ENCODE measurements at places on chromosomes 16 and 17.

DNA sequence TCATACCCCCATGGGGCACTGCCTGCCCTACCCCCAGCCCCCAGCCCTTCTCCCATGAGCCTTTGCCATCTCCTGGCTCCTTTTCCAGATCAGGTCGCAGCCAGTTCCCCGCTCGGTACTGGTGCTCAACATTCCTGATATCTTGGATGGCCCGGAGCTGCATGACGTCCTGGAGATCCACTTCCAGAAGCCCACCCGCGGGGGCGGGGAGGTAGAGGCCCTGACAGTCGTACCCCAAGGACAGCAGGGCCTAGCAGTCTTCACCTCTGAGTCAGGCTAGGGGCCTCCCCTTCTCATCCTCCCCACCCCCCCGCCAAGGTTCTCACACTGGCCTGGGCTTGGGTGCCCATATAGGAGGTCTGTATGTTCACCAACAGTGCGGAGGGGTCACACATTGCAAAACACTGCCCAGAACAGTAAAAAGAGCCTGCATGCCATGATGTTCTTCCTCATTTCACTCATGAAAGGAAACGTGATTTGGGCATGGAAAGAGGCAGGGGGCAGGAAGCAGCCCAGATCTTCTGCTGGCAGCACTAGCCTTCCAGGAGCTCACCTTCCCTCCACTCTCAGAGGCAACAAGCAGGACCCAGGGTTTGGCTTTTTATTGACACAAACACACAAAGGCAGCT is 7.5 kb downstream of the IFI35 start:
- no peak for DNase-seq

DNA sequence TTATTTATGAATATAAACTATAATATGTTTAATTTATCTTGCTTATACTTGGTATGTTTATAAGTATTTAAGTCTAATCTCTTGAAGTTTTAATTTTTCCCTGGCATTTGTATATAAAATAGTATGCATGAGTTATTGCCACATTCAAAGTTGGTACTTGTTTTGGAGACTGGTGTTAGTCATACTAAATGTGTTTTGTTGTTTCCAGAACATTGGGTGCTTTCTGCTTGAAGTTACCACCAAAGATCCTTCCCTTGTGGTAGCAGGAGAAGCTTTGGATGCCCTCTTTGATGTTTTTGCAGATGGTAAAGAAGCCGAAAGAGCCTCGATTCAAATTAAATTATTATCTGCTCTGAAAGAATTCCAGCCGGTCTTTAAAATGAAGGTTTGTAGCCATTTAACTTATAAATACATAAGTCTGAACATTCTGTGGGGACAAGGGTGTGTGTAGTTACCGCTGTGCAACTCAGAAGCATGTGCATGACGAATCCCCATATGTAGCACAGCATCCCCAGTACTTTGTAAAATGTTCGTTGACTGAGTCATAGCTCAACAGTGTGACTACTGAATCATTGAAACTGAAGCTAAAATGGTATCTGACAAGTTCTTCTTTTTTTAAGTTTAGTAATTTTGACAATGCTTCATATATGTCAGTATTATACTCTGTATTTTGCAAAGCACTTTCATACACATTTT is 36.4 kb downstream of the HEATR3 start:
- DNase-seq, result peak; percentile 13

GRCh38 chr16:84964386-84965128 is 46.8 kb downstream of the ZDHHC7 start:
- DNase-seq, result no peak

DNA sequence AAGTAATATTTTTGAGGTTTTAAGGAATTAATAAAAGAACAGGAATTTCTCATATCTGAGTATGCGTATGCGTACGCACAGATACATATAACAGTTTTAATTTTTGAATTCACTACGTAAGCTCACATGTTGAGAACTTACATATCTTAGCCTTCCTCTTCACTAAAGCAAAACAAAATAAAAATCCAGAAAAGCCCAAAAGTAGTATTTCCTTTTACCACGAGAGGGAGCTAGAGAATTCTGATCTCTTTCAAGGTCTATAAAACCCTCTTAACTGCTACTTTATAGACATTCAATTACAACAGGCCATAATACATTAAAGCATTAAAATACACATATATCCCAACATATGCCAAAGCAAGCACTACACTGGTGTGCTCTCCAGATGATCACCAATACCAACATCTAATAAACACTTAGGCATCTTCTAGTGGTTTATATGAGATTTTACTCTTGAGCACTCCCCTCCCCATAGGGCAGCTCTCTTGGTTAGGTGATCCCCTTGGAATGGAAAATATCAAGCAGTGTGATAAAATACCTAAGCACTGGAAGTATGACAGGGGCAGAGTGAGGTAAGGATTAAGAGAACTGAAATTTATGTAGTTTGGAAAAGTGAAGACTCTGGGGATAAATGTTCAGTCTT is 94.0 kb downstream of the SKAP1 start:
- no peak for DNase-seq

DNA sequence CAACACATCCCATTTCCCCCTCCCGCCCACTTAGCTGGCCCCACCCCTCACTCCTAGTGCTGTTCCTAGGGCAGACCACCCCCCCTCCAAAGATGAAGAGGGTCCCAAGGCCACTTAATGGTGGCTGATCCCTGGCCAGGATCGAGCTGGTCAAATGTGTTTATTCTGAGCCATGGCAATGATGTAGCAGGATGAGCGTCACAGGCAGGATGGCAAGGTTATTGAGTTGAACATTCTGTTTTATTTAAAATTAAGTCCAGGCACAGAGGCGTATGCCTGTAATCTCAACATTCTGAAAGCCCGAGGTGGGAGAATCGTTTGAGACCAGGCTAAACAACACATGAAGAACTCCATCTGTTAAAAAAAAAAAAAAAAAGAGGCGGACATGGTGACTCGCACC is 12.2 kb downstream of the ZNF423 start:
- no peak for DNase-seq

- peak; percentile 95 for DNase-seq
These were observed 9.9 kb downstream of the ZDHHC1 start for GRCh38 chr16:67406111-67406971.

- peak; percentile 92 for DNase-seq
These were observed 3.9 kb downstream of the TRPV2 start for GRCh38 chr17:16419074-16419928.

DNA sequence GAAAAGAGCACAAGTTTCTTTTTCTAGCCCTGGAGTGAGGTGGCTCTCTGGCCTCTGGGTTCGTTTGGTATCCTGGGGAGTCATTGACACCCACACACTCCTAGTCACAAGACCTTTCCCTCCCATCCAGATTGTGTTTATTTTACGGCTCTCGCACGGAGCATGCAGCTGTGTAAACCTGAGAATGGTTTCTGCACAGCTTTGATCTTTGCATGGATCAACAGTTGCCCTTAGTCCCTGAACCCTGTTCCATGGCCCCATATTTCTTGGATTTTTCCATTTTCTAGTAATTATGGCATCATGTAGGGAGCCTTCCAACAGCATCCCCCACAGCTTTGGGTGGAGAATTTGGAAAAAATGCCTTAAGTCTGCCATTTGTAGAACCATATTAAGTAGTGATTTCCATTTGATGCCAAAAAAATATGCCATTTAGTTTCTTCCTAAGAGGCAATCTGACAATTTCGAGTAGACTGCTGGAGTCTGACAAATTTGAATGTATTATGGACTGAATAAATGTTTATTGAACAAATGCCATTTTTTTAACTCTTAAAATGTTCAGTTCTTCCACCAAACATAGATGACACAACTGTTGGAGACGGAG is 197.7 kb downstream of the WWOX start:
- no peak for DNase-seq

DNA sequence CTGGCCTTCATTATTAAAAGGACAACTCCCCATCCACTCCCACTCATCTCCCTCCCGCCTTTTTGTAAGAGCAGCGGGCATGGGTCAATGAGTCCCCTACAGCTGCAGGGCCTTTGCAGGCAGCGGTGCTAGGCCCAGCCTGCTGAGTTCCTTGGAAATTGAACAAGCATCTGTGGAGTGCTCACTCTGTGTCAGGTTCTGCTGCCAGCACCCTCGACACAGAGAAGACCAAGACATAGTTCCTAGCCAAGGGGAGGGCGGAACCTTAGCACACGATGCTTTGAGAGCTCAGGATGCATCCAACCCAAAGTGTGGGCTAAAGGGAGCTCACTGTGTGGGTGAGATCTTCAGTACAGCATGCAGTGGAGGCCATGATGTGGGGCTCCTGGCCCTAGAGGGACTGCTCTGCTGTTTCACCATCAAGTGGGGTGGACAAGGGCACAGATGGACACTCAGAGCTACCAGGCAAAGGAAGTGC is 27.6 kb downstream of the RMI2 start:
- no peak for DNase-seq

GRCh38 chr17:78013683-78014467 is 55.4 kb downstream of the TNRC6C start:
- no peak for DNase-seq

DNA sequence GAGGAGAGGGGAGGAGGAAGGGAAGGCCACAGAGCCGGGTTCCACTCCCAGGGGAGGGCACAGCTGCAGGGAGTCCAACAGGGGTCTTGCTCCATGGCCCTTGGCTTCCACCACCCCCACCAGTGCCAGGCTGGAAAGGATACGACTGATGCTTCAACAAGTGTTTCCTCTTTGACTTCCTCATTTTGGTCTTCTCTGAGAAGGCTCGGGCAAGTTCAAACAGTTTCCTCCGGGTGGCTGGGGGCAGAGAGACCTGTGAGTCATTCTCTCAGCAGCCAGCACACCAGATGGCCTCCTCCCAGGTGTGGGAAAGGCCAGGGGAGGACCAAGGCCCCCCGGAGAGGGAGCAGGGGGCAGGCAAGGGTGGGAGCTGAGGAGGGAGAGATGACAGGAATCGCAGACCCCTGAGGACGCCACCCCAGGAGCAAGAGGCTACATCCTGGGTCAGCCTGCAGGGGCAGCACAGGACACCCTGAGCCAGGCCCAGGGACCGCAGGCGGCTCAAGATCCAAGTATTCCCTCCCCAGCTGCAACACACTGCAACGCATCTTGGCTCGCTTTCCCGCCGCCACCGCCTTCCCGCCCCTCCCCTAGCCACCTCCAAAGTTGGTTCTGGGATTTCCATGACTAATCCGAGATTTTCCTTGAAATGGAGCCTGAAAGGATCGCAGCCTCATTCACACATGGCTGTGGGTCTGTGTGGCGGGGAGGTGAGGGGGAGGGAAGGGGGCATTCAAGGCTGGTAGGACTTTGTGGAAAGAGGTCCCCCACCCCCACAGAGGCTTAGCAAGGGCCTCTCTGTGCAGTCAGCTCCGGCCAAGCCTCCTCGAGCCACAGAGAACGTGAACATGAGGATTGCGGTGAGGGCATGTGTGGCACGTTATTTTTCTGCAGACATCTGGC is 18.4 kb upstream of the MRPS23 start:
- DNase-seq, result peak; percentile 91

- DNase-seq, result peak; percentile 78
These were observed 678 bp downstream of the CDR2L start for GRCh38 chr17:74987909-74988711.

GRCh38 chr17:15124264-15124595 is 140.9 kb downstream of the PMP22 start:
- no peak for DNase-seq

GRCh38 chr16:19868421-19868820 is 16.2 kb downstream of the GPRC5B start:
- DNase-seq, result no peak

GRCh38 chr17:68398691-68399637 is 58.3 kb downstream of the WIPI1 start:
- DNase-seq, result peak; percentile 86

DNA sequence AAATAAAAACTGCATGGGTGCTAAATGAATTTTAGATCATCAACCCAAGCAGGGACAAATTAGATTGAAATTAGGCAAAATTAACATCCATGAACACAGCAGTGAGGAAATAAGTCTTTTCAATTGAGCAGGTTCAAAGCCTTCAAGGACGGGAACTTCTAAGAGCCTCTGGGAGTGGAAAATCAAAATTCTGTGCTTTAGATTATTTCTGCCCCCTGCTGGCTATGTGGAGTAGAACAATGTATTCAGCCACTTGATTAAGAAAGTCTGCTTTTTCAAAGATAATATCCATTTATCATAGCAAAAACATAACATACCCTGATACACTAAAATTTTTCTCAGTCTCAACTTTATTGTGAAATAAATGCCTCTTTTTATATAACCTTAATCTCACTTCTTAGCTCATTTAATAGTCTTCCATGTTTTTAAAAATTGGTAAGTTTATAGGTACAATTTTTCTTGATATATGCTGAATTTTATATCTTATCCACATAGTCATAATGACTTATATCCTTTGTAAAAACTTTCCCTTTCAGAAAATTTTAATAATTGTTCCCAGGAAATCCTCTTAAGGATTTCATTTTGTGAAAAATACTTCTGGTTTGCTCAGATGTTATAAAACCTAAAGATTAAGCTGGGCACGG is 28.1 kb upstream of the NOL11 start:
- peak; percentile 64 for DNase-seq

- DNase-seq, result no peak
These were observed 6.7 kb upstream of the TOB1 start for GRCh38 chr17:50872710-50873424.

DNA sequence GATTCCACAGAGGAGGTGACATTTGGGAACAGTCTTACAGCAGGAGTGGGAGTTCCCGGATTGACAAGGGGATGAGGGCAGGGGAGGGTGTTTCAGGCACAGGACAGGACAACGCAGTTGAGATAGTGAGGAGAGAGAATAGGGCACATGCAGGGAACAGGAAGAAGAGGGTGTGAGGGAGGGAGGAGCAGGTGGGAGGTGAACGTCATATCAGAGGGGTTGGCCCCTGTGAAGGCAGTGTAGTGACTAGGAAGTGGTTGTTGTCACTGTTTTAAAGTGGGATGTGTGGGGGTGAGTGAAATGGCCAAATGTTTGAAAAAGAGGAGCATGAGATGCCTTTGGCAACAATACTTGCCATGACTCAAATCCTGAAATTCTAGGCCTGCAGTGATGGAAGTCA is 12.2 kb downstream of the PRKCB start:
- no peak for DNase-seq

DNA sequence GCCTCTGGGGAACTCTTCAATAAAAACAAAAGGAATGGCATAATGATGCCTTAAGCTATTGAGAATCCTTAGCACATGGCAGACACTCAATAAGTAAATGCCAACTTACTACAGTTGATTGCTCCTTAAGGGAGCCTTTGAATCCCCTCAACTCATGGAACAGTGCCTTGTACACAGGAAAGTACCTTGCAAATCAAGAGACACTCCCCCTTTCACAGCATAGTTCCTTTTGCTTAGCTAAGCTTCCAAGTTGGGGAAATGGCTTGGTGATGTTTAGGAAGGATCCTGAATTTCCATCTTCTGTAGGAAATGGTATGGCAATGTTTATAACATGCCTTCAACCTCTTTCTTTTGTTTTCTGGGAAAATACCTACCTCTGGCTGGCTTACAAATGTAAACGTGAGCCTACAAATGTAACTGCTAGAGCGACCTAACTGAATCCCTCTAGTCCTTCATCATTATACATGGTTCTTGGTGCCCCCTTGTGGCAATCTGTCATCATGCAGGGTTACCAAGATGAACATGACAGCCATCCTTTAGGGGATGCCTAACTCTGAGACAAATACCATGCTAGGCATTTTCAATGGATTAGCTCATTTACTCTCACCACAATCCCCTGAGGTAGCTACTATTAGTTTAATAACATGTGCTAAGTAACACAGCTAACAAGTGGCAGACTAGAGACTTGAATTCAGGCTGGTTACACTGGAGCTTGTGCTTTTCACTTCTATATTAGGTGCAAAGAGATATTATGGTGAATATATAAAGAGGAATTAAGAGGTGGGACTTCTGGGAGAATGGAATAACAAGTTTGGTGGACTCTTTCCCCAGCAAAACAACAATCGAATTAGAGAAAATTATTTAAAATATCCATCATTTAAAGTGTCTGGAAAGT is 65.0 kb downstream of the MMD start:
- peak; percentile 49 for DNase-seq
